ENCODE measurements at places on chromosomes 6 and 20.

- no peak for DNase-seq
Observed at GRCh38 chr6:138230759-138231380, 12.6 kb upstream of the PBOV1 start.

DNA sequence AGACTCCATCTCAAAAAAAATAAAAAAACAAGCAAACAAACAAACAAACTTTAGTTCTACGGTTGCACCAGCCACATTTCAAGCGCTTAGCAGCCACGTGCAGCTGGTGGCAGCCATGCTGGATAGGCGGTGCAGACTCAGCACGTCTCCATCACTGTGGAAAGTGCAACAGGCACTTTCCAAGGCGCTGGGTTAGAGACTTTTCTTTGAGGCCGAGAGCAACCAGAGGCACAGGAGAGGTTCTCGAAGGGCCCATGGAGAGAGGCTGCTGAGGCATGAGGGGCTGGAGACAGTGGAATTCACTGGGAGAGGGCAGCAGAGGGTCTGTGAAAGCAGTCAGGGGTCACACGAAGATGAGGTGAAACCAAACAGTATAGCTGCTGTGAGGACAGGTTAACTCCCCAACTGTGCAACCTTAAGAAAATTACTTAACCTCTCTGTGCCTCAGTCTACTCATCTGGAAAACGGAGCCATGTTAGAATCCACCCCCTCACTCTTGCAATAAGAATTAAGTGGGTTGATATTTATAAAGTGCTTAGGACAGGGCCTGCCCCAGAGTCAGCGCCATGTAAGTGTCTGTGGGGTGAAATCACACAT, 27.5 kb downstream of the TGM2 start:
- DNase-seq = no peak

GRCh38 chr6:135383301-135383700, 114.2 kb downstream of the AHI1 start:
- DNase-seq = no peak

- DNase-seq = no peak
Observed at GRCh38 chr6:164337925-164338397, 923.4 kb downstream of the QKI start.

GRCh38 chr6:3259491-3259958, 778 bp downstream of the PSMG4 start:
- peak; percentile 34 for DNase-seq

GRCh38 chr6:116697480-116697879, 16.5 kb downstream of the KPNA5 start:
- DNase-seq = no peak

- no peak for DNase-seq
Observed at GRCh38 chr6:6583836-6584235, 4.7 kb upstream of the LY86 start.

GRCh38 chr20:58236612-58237317, 8.3 kb upstream of the ANKRD60 start:
- peak; percentile 89 for DNase-seq

- no peak for DNase-seq
Observed at GRCh38 chr6:166786704-166787293, 159.7 kb upstream of the RPS6KA2 start.

DNA sequence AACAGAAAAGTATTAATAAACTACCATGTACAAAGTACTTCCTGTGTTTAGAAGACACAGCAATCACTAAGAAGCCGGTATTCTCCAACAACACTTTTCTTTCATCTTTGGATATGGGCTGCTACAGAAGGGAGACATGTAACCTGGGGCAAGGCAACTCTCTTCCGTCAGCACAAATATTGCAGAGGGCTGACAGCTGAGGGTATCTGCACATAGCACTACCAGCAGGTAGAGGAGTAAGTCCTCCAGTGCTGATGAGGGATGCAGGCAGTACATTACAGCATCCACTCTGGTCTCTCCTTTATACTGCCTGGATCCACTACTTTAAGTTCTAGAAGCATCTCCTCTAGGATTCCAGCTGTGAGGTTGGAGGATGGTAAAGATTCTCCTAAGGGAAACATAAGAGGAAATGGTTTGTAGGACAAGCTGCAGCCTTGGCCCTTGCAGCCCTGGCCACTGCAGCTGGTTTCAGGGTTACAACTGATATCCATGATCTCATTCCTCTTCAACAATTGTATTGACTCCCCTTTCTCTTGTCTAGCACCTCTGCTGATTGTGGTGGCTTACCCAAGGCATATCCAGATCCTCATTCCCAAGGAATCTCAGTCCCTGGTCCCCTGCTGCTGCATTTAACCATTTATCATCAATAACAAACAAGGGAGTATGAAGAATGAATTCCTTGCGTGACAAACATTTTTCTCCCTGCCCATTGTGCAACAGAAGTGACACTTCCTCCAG, 110.7 kb upstream of the ADGRF1 start:
- no peak for DNase-seq

- DNase-seq = no peak
Observed at GRCh38 chr20:19531446-19531845, 226.6 kb upstream of the RIN2 start.

- DNase-seq = peak; percentile 66
Observed at GRCh38 chr6:41970436-41970846, 28.8 kb upstream of the CCND3 start.

GRCh38 chr6:160735523-160735922, 33.5 kb downstream of the PLG start:
- DNase-seq = no peak

DNA sequence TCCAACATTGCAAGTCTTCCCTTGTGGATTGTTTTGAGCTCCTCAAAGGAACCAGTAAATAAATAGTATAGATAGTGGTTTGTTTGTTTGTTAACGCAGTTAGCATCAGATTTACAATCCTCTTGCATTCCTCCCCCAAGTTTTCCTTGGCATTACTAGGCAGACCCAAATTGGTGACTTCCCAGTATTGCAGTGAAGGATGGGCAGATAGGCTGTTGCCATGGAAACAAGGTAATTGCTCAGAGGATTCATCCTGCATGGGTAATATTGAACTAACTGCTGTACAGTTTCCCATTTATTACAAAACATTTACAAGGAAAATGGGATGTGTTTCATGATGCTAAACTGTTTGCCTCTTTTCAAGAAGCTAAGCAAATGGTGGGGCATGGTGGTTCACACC, 477.2 kb downstream of the EPM2A start:
- DNase-seq = no peak

DNA sequence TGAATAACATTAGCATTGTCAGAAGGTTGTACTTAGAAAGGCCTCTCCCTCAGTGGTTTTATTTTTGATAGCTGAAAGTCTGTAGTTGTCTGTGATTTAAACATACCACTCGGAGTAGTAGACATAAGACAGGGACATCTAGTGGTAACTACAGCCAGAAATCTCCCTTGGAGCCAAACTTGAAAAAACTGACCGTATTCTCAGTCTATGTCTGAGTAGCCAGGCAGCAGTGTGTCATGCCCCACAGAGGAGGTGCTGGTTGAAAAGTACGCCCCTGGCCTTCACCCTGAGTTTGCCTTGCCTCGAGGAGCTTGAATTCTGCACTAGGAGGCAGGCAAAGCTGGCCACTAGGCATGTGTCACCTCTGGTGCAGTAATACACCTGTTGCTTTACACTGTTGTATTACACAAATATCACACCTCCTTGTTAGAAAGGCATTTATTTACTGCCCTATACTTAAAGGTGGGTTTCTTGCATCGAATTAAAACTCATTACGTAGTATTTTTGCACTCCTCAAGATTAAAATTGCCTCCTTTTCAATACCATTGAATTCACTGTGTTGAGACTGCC, 20.8 kb downstream of the ZBTB2 start:
- no peak for DNase-seq

DNA sequence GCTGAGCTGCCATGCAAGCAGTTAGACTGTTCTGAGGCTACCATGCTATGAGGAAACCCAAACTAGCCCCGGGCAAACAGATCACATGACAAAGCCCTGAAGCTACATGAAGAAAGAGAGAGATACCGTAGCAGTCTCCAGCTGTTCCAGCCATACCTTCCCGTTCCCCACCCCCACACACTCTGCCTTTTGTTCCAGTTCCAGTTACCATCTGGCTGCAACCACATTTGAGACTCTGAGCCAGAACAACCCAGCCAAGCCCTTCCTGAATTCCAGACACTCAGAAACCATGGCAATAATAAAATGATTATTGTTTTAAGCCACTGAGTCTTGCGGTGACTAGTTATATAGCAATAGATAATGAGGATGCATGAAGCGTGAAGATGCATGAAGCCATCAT, 28.3 kb downstream of the RIN2 start:
- no peak for DNase-seq

DNA sequence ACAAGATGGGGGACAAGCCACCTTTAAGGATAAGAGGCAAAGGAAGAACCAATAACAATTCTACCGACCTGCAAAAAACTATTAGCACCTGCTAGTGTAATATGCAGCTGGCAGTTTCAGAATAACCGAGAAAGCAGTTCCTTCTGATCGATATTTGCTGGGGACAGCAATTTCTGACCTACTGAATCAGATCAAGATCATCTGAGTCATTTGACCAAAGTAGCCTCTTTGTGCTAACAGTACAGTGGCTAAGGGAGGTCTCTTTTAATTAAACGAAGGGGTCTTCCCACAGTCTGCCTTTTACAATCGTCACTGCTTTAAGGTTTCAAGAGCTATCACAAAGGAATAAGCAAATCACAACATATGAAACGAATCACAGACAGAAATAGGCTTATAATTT, 318.9 kb downstream of the BTBD9 start:
- DNase-seq = no peak

DNA sequence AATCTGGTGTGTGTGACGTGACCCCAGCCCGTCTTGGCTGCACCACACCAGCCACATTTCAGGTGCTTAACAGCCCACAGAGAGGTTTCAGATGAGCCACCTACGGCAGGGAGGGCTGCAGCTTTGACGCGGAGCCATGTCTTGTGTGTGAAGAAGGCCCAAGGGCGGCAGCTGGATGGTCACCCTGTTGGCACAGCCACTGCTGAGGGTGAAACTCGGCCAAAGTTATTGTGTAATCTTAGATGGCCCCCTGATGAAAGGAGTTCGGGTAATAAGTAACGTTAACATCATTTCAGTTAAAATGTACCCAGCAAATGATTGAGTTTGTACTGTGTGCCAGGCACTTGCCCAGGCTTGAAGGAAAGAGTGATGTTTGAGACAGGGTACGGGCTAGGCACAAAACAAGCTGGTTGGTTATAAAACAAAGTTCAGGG, 97.2 kb downstream of the SSR1 start:
- DNase-seq = no peak

GRCh38 chr6:139625998-139626975, 251.8 kb upstream of the CITED2 start:
- DNase-seq = no peak

DNA sequence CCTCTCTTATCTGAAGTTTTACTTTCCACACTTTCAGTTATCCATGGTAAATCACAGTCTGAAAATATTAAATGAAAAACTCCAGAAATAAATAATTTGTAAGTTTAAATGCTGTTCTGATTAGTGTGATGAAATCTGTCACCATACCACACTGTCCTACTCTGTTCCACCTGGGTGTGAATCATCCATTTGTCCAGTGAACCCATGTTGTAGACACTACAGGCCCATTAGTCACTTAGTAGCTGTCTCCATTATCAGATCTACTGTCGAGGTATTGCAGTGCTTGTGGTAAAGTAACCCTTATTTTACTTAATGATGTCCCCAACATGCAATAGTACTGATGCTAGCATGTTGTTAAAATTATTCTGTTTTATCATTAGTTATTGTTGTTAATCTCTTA, 29.2 kb upstream of the MMS22L start:
- DNase-seq = no peak

GRCh38 chr20:23050847-23051627, 1.6 kb upstream of the THBD start:
- no peak for DNase-seq

DNA sequence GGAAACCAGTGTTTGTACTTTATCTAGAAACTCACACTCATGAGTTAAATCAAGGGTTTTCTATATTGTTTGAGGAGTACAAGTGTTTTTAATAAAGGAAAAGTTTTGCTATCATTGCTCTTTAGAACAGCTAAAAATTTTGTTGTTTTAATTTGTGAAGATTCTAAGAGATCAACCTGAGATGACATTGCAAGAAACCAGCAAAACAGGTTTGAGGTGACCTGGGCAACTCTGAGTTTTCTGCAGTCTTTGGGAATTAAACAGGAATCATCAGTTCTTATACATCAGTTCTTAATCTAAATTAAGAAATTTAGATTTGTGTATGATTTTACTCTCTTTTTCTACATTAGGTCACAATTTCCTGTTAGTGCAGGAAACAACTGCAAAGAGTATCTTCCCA, 114.5 kb downstream of the JAG1 start:
- DNase-seq = no peak

DNA sequence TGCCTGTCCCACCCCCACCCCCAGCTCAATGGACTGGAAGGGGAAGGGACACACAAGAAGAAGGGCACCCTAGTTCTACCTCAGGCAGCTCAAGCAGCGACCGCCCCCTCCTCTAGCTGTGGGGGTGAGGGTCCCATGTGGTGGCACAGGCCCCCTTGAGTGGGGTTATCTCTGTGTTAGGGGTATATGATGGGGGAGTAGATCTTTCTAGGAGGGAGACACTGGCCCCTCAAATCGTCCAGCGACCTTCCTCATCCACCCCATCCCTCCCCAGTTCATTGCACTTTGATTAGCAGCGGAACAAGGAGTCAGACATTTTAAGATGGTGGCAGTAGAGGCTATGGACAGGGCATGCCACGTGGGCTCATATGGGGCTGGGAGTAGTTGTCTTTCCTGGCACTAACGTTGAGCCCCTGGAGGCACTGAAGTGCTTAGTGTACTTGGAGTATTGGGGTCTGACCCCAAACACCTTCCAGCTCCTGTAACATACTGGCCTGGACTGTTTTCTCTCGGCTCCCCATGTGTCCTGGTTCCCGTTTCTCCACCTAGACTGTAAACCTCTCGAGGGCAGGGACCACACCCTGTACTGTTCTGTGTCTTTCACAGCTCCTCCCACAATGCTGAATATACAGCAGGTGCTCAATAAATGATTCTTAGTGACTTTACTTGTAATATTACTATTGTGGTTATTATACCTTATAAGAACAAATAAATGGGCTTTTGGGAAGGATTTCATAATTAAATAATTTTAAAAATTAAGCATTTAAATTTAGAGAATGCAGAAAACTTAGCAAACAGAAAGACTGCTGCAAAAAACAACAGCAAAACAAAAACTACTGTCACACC, 8.4 kb downstream of the CDKN1A start:
- no peak for DNase-seq

DNA sequence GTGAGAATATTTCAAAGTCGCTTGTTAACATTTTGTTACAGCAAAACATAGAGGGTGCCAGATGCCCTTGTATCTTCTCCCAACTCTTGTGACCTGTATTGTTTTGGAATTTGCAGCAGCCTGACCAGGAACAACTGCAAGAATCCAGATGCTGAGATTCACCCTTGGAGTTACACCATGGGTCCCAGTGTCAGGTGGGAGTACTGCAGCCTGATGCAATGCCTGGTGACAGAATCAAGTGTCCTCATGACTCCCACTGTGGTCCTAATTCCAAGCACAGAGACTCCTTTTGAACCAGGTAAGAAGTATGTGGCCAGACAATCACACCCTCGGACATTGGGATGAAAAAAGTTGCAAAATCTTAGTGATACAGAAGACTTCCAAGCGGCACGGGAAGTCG, 79.6 kb upstream of the MAP3K4 start:
- DNase-seq = no peak
